ENCODE measurements at places on chromosomes 2 and 18.

DNA sequence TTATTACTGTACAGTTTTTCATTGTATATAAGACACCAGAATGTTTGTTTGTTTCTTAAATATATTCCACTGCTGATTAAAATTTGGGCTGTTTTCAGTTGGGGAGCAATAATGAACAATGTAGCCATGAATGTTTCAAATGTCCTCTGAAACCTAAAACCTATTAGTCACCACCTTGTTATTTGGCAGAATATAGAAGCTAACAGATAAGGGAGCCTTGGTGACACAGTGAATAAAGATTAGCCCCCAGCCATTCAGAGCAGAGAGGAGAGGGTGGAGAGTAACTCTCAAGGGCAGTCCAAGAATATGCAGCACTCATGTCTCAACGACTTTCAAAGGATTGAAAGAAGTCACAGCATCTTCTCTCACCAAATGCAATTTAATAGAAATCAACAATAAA lies 43.1 kb upstream of the ATP8B1 start:
- DNase-seq: peak; percentile 30

GRCh38 chr2:67670747-67671183 lies 273.6 kb downstream of the ETAA1 start:
- DNase-seq: no peak

DNA sequence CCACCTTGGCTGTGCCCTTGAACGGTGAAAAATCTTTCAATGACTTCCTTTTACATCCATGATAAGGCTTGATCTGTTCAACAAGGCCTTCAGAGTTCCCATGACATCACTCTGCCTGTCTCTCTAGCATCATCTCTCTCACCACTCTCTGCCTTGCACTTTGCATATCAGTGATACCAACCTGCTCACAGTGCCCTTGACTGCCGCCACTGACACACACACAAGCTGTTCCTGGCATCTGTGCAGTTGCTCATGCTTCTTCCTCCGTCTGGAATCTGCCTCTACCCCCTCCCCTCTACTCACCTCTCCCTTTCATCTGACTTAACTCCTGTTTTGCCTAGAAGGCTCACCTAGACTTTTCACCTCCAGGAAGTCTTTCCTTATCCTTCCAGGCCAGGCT lies 79.1 kb upstream of the SEC11C start:
- no peak for DNase-seq

DNA sequence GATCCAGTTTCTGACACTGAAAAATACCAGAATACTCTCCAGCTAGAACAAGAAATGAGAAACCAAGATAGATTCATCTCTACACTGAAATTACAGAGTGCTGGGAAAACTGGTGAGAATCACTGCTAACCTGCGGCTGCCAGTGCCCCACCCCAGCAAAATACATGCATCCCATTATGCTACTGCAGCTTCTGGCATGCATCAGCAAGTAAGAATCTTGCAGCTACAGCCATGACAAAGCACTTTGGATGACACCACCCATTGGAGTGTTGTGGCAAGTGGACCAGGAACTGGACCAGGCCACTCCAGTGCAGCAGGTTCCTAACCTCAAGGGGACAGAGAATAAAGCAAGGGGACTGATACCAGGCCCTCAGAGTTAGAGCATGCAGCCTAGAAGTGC lies 378.8 kb upstream of the ETAA1 start:
- DNase-seq: no peak

DNA sequence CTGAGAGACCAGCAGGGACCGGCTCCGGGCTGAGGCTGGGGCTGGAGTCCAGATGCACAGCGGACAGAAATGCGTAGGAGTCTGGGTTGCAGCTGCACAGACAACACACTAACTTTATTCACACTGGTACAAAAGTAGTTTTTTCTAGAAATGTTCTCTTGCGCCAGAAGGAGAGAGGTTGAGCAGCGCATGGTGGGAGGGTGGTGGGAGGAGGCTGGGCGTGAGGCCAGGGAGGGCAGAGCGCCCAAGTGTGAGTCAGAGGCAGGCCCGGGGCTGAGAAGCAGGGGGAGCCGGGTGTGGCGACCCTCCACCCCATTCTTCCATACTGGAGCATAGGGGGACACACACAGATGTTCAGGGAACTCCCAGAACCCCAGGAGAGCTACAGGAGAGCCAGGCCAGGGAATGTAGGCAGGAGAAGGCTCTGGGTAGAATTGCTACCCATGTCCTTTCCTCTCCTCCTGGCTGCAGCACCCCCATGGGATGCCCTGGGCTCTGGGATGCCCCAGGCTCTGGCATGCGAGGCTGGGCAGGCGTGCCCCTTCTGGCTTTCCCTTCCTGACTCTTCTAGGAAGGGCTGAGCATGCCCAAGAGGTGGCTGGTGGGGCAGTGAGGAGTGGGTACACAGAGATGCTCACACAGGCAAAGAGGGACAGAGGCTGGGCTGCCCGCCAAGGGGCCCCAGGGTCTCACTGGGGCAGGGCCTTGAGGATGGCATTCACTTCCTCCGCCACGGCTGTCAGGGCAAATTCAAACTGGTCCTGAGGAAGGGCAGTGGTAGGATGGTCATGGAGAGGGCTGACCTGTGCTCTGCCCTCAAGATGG lies 10.6 kb downstream of the DNAJB2 start:
- peak; percentile 97 for DNase-seq

DNA sequence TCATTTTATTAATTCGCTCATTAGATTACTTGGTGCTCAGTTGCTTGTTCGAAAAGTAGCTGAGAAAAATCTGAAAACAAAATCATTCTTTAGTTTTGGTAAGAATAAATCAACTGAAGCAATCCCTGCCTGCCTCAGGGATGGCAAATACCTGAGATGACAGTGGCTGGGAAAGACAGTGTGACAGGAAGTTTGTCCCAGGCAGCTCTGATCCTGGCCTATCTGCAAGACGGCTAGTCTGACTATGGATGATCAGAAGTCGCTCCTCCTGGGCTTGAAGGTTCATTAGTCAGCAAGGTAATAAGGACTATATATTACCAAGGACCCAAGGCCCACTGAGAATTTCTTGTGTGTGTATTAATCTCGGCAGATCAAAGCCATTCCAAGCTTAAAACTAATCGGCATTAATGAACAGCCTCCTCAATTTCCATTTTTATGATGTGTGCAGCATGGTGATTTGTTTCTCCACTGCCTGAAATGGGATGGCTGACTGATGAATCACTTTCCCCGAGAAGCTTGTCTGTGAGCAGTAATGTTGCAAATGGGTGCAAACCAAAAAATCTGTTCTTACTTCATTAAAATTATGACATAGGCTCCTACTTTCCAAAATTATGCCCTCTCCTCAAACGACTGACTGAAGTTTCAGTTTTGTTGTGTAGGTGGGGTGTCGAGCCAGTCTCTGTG lies 199.9 kb downstream of the ACTR3 start:
- no peak for DNase-seq

DNA sequence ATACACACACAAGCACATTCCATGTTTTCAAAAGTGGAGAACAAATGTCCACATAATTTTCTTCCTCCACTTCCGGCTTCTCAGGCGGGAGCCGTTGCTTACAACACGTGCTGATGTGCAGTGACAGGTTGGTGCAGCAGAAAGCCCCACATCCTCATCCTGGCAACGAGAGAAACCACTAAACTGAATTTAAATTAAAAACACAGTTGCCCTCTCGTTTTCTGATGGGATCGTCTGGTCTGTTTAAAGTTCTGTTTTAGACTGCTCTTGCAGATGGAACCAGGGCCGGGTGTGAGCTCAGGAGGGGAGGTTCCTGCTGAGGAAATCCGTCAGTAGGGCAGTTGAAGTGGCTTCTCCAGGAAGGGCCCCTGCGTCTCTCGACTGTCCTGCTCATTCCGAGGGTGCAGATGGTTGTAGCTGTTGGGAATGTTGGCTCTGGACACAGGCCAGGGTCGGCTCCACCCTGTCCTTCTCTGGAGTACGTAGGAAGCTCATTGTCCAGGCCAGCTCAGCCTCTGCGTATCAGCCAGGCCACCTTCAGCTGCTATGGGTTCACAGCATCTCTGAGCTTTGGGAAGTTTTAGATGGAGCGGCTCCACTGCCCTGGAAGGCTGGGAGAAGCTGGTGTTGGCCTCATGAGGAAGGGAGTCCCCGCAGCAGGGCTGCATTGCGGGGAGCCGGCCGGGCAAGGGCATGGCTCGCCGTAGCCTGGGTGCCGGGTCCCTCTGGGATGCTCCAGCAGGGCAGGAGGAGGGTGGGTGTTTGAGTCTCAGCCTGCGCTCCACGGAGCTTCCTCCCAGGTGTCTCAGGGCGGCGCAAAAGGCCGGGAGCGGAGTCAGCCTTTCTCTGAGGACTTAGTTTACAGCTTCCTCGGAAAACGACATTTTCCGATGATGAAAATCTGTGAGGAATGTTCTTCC lies 58.3 kb downstream of the NFATC1 start:
- peak; percentile 32 for DNase-seq

GRCh38 chr2:128269990-128270671 lies 48.5 kb downstream of the HS6ST1 start:
- no peak for DNase-seq

DNA sequence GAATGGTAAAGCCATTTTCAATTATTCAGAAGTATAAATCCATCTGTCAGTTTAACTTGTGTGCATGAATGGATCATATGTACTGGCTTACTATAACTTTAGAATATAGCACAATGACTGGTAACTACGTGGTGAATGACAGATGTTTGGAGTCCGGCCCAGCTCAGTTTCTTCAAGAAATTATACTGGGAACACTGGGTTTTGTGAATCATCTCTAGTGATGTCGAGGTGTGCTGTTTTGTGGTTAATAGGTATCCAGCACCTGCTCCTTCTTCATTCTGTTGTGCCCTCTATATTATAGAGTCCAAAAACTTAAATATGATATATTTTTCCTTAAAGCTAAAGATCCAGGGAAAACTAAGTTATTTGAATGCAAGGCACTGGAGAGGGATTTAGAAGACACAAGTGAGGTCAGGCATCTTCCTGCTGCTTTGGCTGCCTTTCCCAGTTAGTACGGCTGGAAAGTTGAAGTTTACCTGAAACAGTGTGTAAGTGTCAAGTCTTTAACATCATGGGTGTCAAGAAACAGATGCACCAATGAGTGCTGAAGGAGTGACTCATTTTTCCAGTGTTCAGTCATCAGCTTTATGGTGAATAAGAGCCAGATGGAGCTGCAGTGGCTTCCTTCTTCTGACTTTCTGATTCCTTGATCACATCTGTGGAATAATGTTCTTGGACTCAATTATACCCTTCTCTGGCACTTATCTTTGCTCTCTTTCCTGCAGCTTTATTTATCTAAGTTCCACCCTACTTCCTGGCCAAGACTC lies 1079.5 kb upstream of the CELF4 start:
- no peak for DNase-seq

DNA sequence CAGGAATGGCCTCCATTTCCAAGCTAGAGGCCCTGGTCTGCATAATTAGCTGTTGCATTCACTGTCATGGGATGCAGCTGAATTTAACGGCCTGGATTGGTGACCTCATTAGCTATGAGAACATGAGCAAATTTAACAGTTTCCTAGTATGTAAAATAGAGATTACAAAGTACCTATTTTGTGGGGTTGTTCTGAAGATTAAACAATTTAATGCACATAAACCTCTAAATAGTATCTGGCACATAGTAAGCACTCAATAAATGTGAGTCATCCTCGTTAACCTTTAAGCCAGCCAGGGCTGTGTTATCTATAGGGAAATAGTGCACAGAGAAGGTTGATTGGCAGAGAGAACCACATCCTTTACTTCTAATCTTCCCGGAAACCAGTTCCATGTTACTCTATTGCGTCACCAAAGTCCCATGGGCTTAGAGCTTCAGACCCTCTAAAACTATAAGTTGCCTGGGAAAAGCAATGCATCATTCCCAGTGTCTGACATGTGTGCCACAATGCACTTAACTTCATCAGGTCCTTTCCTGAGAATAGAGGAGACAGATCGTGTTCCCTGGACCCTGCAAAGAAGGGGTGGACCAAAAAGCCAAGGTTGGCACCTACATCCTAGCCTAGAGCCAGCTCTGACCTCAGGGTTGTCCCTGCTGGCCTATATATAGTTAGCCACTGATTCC lies 196.5 kb downstream of the LNPK start:
- peak; percentile 4 for DNase-seq

- no peak for DNase-seq
Observed at GRCh38 chr2:129753261-129753660, 226.2 kb upstream of the RAB6C start.
